ENCODE measurements at places on chromosomes 2 and 18. TPM values are rescaled to one million over a fixed set of nuclear protein-coding genes. Genes with fewer than 3 reads are reported as not detected.
A peak's percentile ranks its signal among the peaks of the same experiment; 100 is the strongest.

- DNase-seq = peak; percentile 54
Measured at GRCh38 chr2:200741468-200742202, 70.1 kb upstream of the BZW1 start.

GRCh38 chr2:70115646-70116442 lies 28.6 kb downstream of the PCBP1 start:
- DNase-seq = peak; percentile 53

DNA sequence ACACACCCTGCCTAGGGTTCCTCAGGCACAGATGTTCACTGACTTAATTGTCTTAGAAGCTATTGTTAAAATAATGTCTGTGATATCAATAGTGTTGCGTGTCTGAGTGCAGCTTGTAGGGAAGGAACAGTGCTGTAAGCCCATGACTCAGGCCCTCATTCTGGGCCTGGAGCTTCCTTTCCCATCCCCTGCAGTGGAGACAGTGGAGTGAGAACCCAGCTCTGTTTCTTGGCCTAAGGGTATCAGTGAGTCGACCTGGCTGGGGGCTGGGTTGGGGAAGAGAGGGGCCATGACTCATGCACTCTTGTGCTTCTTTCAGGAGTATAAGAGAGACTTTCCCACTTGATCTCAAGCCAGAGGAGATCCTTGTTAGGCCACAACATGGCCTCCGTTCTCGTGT lies 106.8 kb downstream of the HRH4 start:
- DNase-seq = no peak

GRCh38 chr2:45844796-45845457 lies 193.5 kb downstream of the PRKCE start:
- DNase-seq = no peak

GRCh38 chr2:177998006-177998405 lies 74.6 kb downstream of the PDE11A start:
- DNase-seq = no peak

DNA sequence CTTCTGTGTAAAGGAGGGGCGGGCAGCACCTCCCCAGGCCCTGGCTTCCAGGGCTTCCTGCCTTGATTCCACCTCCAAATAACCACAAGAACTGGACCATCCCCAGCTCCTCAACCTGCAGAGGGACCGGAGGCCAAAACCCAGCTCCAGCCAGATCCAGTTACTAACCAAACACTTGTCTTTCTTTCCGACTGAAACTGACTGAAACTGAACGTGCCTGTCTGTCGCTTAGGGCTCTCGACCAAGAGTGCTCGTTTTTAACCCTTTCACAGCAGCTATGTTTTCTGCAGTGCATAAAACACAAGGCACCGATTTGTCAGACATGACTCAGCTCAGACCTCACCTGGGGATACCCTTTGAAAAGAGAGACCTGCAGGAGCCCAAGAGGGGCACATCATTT lies 249.9 kb upstream of the SIX2 start:
- peak; percentile 77 for DNase-seq

DNA sequence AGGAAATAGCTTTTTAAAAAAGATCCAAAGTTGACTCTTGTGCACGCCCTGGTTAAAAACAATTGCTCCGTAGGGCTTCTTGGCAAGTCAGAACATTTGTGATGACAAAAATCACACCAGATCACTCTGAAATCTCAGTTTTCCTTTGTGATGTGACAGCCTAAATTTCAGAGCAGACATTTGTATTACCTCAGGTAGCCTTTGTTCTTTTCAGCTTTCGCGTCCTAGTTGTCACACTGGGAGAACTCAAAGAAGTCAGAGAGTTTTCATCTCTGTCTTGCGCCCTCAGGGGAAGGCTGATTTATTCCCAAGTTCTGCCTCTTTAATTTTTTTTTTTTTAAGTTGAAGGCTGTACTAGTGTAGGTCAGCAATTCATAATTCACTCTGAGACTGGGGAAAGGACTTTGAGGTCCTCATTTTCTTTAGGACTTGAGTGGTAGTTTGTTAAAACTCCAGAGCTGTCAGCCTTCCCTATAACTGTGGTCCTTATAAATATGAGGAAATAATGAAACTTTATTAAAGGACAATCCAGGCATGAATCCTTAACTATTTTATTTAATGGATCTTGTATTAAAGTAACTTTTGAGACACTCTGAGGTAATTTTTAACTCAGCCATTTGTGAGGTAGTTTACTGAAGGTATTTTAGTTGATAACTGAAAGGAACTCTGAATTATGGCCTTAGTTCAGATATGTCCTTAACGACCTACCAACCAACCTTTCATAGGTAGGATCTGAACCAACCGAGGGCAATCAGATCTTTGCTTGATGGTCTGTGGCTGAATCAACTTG lies 525.1 kb upstream of the FAM98A start:
- DNase-seq = no peak

GRCh38 chr2:40373111-40373510 lies 78.8 kb downstream of the SLC8A1 start:
- DNase-seq = no peak

- peak; percentile 58 for DNase-seq
Measured at GRCh38 chr2:196750977-196751631, 48.4 kb downstream of the GTF3C3 start.

GRCh38 chr18:50232419-50232818 lies 33.9 kb downstream of the CFAP53 start:
- no peak for DNase-seq

Gene RGPD8
- 40.3 TPM for total RNA-seq

Gene IL1F10
- total RNA-seq = not detected

Gene SPP2
- total RNA-seq = not detected

Gene SLC4A5
- 71.6 TPM for total RNA-seq

Gene SLC11A1
- 5.8 TPM for total RNA-seq

Gene CFAP53
- total RNA-seq = 1.5 TPM

Gene ASXL3
- 8.3 TPM for total RNA-seq
